ENCODE measurements at places on chromosomes 3 and 15.

DNA sequence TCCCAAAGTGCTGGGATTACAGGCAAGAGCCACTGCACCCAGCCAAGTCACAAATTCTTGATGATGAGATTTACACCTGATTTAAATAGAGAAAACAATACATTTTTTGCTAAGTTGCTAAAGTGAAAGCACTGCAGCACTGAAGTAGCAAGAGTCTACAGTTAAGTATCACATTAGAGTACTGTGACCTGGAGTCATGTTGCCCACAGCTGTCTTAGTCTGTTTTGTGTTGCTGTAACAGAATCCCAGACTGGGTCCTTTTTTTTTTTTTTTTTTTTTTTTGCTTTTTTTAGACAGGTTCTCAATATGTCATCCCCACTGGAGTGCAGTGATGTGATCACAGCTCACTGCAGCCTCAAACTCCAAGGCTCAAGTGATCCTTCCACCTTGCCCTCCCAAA, 23.2 kb upstream of the GNB4 start:
- no peak for DNase-seq

- no peak for DNase-seq
These were observed 42.9 kb upstream of the RPL32 start for GRCh38 chr3:12884186-12884680.

GRCh38 chr3:128296469-128297251, 143.4 kb downstream of the EEFSEC start:
- DNase-seq: no peak

GRCh38 chr15:74193299-74193718, 9.3 kb downstream of the STRA6 start:
- no peak for DNase-seq

DNA sequence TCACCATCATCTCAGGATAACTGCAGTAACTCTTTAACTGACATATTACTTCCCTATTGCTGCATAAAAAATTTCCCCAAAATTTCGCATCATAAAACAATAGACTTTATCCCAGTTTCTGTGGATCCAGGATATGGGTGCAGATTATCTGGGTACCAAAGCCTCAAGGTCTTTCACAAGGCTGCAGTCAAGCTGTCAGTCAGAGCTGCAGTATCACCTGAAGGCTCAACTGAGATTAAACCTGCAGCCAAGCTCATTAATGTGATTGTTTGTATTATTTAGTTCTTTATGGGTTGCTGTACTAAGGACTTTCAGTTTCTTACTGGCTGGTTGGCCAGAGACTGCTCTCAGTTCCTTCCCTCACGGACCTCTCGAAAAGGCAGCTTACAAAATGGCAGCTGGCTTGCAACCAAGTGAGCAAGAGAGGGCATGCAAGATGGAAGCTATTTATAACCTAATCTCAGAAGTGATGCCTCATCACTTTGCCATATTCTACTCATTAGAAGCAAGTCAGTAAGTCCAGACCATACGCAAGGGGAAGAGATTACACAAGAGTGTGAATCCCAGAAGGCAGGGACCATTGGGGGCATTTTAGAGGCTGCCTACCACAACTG, 54.9 kb downstream of the DCUN1D1 start:
- DNase-seq: no peak

- DNase-seq: no peak
These were observed 245.7 kb downstream of the ADAMTSL3 start for GRCh38 chr15:83899670-83900069.

- DNase-seq: no peak
These were observed 816.4 kb downstream of the ROBO1 start for GRCh38 chr3:78951342-78951945.

DNA sequence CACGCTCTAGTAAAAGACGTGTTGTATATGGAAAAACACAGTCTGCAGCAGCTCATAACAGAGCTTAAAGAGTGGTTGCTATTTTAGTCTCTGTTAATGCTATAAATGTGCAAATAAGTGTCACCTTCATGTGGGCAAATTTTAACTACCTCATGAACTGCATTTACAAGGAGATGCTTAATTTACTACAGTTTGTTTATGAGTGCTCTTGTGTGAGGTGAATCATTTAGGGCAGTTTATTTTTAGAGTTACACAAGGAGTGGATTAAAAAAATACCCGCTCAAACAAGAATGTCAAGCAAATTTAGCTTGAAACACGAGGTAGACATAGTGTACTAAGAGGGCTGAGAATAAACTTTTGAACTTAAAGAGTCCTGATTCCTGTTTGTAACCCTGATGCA, 579.0 kb downstream of the MFSD1 start:
- no peak for DNase-seq
